ENCODE measurements at places on chromosomes 11 and 22.

DNA sequence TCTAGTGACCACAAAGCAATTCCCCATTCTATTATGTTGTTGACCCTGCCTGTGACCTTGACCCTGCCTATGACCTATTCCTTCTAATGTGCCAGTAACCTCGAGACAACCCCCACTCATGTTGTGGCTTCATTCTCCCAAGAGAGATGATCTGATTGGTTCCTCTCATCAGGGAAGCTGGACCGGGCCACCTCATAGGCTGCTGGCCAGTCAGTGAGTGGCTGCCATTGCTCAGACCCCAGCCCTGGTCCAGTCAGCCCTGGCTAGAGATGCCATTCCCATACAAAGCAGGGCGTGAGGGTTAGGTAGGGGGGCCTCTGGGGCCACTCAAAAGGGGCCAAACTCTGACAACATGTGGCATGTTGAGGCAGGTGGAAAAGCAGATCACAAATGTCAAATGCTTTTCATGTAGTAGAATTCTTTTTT is 11.9 kb downstream of the SLC29A2 start:
- no peak for DNase-seq

GRCh38 chr22:49068861-49069500 is 758.7 kb downstream of the BRD1 start:
- no peak for DNase-seq

DNA sequence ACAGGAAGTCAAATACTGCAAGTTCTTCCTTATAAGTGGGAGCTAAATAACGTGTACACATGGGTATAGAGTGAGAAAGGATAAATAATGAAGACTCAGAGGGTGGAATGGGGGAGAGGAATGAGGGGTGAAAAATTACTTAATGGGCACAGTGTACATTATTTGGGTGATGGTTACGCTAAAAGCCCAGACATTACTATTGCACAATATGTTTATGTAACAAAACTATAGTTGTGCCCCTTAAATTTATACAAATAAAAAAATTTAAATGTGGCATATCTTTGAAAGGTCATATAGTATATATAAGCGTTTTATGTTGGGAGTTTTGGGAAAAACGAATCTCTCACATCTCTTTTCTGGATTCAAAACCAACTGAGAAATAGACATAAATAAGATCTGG is 96.1 kb downstream of the KIF18A start:
- DNase-seq, result no peak

DNA sequence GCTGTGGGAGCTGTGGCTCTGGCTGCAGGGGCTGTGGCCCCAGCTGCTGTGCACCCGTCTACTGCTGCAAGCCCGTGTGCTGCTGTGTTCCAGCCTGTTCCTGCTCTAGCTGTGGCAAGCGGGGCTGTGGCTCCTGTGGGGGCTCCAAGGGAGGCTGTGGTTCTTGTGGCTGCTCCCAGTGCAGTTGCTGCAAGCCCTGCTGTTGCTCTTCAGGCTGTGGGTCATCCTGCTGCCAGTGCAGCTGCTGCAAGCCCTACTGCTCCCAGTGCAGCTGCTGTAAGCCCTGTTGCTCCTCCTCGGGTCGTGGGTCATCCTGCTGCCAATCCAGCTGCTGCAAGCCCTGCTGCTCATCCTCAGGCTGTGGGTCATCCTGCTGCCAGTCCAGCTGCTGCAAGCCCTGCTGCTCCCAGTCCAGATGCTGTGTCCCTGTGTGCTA is 514 bp downstream of the KRTAP5-9 start:
- no peak for DNase-seq

DNA sequence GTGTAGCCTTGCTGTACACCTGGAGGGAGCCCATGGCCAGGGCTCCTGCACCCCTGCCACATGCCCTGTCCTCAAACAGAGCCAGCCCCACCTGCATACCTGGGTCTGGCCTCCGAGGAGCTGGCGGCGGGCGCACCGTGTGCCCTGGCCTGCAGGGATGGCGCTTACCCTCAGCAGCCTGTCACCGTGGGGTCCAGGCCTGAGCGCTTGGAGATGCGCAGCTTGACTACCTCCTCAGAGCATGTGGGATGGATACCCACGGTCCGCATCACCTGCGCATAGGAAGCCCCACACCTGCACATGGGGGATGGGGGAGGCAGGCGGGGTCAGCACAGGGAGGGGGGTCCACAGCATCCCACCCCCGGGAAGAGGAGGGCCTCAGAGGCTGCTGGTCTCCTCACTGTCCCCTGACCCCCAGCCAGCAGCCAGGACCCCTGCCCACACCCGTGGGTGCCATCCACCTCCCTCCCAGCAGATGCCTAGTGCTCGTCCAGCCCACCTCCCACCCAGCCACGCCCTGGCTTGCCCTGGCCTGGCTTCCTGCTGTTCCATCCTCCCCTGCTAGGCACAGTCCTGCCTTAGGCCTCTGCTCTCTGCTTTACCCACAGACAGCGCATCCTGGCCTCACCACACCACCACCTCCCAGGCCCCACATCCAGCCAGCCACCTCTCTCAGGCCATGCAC is 22.4 kb upstream of the GNB1L start:
- DNase-seq, result no peak

DNA sequence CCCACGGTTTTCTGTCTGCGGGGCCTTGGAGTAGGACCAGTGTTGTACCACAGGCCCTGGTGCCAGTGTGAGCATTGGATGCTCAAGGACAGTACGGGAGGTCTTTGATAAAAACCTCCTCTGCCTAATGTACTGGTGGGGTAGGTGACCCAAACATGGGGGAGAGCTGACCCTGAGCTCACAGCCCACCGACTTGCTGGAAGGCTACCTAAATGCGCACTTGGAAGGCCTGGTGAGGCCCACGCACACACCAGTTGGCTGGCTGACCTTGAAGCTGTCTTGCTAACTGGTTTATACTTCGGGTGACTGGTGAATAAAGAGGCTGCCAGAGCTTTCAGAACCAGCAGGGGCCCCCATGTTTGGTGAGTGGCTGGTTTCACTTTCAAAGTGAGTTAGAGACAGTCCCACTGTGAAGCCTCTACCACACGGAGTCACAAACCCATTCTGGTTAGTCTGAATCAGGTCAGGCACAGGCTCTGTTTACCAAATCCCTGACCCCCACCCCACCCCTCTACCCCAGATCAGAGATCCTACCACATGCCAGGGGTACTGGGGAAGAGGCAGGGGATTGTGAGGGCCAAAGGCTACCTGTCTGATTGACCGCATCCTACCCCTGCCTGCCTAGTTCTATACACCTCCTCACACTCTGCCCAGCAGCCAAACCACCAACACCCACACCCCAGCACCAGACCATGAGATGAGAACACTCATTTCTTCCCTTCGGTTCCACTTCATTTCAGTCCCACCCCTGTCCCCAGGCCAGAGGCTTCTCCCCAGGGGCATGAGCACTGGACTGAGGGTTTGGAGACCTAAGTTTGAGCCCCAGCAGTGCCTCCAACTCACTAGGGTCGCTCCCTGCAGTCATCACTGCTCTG is 12.7 kb upstream of the IL2RB start:
- DNase-seq, result no peak

- DNase-seq, result peak; percentile 35
Measured at GRCh38 chr11:17864478-17864941, 129.9 kb downstream of the KCNC1 start.

- peak; percentile 35 for DNase-seq
Measured at GRCh38 chr22:41909310-41910049, 5.4 kb downstream of the SHISA8 start.

- DNase-seq, result no peak
Measured at GRCh38 chr11:75802021-75802912, 12.7 kb upstream of the UVRAG start.

DNA sequence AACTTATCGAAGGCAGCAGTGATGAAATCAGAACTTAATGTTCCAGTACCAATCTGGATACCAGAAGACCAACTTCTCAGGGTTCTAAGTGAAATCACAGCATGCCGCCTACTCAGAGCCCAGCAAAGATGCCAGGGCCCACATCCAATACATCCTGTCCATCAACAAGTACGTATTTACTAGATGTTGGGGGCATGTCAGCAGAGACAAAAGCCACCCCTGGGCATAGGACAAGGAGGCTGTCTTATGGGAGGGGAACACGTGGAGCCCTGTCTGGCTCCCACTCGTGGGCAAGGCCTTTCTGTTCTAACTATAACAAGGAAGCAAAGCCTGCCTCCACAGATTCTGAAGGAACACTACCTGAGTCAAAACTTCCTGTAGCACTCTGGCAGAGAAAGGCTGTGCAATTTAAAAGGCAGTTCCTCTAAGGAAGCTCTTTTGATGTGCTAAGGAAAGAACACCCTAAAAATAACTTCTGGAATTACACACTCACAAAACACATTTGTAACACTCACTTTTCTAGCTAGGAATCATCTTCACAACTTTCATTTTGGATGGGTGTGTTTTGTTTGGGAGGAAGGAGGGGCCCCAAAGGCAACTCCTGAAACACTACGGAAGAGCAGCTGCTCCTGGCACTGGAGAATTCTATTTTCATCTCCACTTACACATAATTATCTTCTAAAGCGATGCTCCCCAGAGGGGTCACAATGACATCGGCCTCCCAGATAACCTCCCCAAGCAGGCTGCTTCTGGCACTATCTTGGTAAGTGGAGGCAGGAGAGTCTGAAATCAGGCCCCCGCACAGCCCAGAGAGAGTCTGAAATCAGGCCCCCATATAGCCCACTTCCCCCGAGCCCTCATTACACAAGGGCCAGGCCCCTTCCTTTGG is 14.2 kb downstream of the SMCO4 start:
- no peak for DNase-seq

DNA sequence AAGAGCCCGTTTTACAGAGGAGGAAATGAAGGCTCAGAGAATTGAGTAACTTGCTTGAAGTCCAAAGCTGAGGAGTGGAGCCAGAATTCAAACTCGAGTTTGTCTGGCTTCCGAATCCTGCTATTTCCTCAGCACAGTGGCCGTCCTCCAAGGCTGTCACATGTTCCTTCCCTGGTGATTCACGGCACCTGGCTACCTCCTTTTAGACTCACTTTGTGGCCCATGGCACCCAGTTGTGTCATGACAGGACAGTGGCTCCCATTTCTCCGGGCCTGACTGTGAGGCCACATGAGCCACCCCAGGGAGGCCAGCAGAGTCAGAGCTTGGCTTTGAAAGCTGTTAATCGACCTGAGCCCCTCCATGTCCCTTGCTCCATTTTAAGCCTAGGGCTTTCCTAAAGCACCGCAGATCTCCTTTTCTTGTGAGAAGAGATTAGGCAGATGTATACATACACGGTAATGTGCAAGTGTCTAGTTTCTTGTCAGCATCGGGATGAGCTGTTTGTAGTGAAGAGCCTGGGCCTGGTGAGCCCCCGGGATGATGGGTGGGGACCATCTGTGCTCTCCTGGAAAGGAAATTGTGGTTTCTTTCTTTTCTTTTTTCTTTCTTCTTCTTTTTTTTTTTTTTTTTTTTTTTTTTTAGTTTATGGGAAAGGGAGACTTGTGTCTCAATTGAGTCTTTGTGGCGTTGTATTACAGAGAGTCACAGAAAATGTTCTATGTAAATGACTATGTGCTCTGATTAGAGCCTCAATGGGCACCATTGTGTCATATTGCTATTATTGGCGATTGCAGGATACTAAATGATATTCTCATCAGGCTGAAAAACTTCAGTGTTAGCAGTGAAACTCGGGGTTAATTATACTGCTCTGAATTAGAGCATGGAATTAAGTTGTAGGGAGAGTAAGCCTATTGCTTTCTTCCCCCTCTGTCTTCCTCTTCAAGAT is 54.8 kb downstream of the PTPRJ start:
- DNase-seq, result no peak

DNA sequence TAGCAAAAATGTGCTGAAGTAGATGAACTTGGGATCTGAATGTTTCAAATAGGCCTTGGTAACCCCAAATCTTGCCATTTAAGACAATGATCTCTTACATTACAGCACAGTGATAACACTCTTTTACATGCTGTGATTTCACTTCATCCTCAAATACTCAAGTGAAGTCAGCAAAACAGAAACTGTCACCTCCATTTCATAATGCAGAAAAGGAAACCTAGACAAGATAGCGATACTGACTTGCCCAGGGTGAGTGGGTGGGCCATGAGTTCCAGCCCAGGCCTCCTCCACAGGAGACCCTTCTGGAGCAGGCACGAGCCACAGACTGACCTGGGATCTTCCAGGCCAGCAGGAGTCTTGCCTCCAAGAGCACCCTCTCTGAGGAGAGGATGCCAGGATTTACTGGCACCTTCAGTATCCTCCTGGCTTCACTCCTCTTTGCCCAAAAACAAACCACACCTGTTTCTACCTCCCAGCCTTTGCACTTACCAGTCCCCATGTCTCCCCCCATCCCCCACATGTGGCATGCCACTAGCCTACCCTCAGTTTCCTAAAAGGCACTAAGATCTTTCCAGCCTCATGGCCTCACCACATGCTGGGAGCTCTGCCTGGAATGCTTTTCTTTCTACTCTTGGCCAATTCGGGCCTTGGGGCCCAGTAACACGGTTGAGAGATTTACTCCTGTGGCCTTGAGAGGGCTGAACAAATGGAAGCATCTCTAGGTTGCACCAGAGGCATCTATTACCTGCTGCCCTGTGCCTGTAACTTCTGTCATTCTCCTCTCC is 1.9 kb upstream of the DGAT2 start:
- no peak for DNase-seq

DNA sequence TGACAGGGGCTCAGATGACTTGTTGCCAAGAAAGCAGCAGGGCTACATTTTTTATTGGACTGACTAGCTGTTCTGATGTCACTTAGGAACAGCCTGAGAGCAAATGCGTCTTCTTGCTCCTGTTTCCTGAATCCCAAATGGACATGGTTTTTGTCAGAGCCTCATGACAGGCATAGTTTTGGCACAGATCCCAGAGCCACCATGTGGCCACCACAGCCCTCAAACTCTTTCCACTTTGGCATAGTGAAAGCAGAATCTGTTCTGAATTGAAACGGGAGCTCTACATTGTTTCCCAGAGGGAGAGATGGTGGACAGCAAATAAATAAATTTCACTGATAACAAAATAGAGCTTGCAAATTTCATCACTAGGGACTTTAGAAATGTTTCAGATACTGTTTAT is 222.2 kb downstream of the C11orf87 start:
- no peak for DNase-seq

- no peak for DNase-seq
Measured at GRCh38 chr11:113435190-113435968, 39.8 kb downstream of the DRD2 start.

DNA sequence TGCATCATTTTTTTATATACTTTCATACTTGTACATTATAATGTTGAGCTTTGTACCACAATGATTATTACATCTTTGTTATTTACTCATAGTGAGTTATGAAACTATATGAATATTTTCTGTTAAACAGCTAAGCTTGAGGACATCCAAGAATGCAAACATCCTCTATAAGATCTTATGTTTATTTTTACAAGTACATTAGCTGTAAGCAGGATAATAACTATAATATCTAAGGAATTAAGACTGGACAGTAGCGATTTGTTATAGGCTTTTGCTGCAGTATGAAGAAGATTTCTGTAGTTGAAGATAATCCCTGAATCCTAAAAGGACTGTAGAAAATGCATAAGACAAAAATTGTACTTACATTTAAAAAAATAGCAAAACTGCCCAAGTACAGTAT is 176.0 kb downstream of the METTL15 start:
- no peak for DNase-seq

All from OCI-LY7 (cell line).